ENCODE measurements at places on chromosomes 1 and 21.

- no peak for DNase-seq
These were observed 21.6 kb downstream of the DDX20 start for GRCh38 chr1:111777301-111777700.

- DNase-seq = no peak
These were observed 104.0 kb downstream of the PDE4B start for GRCh38 chr1:65896721-65897120.

GRCh38 chr21:39984286-39984991, 117.2 kb downstream of the PCP4 start:
- no peak for DNase-seq

DNA sequence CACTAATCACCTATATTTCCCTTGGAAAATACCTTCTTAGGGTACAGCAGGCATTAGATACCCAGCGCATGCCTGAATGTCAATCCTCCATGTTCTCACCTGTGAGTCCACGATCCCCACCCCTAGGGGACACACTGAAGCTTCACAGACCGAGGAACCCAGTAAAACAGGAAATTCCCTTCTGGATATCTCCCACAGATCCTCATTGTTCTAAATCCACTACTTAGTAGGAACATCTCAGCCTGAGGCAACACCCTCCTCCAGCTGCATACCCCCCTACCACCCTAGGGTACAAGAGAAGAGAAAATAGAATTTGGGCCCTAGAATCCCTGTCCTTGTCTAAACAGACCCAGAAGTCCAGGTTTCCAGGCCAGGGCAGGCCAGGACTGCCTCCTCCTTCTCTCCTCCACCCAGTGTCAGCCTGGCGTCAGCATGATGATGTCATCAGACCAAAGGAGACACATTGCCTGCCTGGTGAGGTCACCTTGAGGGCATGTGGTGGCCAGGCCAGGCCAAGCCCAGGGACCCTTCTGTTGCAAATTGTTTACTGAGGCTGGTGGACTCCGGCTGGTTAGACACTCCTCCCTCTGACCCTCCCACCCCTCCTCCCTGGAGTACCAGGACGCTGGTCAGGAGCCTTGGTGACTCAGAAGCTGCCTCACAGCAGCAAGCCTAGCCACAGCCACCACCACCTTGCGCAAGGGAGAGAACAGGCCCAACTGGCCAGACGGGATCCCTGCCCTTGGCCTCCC, 6.2 kb downstream of the NECTIN4 start:
- DNase-seq = no peak

- peak; percentile 2 for DNase-seq
These were observed 3.0 kb downstream of the SLC19A1 start for GRCh38 chr21:45539046-45539795.

Data from stimulated activated naive CD8-positive, alpha-beta T cell treated with anti-CD3 and anti-CD28 coated beads, Interleukin-15, Interleukin-2, amounts not matched to agents 100 U/mL and 50 U/mL, for 24 hours (primary cell).